ENCODE measurements at places on chromosomes 7 and 10. TPM values are rescaled to one million over a fixed set of nuclear protein-coding genes. Genes with fewer than 3 reads are reported as not detected.
A peak's percentile ranks its signal among the peaks of the same experiment; 100 is the strongest.

Gene SKIDA1
- 0.90 TPM for total RNA-seq

Gene FRA10AC1
- 11.3 TPM for total RNA-seq

GRCh38 chr7:140213684-140214074 is 36.9 kb upstream of the KDM7A start:
- DNase-seq, result peak; percentile 55

DNA sequence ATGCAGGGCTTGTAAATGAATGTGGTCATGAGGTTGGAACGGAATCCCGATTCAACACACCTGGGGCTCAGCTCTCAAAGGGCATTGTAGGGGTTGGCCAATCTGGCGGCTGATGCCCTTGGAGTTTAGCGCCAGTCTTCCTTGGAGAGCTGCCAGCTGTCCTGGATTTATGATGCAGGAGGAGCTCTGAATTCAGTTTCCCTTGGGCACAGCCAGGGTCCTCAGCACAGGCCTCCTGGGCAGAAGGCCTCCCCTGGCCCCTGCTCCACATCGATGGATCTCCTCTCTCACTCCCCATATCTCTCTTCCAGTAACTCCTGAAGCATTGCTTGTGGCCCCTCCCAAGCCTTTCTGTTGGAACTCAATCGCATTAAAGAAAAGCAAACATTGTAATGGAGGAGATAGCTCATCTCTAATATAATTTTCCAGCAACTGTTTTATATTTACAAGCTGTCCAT is 985 bp upstream of the CYTH3 start:
- no peak for DNase-seq

GRCh38 chr7:117946151-117946633 is 73.0 kb upstream of the CTTNBP2 start:
- DNase-seq, result no peak

- no peak for DNase-seq
Measured at GRCh38 chr10:81444242-81444929, 430.6 kb upstream of the NRG3 start.

DNA sequence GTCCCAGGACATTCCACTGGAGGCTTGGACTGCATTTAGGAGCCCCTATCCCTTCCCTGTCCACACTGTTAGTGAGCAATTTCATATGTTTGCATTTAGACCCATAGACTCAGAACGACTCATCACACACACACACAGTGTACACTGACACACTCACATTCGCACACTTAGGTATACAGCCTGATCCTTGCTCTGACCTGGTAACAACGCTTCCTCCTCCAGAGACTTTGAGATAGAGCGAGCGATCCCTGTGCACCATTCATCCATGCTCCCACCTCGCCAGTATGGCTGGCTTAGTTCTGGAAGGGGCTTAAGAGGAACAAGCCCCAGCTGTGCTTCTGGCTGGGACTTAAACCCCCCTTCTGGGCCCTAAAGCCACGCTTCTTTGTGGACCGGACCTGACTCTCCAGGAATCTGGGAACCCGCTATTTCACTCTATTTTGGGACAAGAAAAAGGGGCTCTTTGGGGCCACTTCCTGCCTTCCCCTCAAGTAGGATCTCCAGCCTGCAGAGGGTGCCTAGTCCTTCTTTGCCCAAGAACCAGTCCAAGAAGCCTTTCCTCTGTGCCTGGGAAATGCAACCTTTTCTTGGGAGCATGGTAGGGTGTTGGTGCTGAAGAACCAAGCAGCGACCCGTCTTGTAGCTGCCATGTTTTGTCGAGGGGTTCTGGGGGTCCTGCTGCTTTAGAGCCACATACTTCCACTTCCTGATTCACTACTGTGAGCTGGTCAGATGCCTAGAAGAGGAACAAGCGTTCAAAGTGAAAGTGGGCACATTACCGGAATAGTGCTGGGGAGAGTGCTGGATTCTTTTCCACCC is 1.1 kb upstream of the HOXA13 start:
- no peak for DNase-seq

DNA sequence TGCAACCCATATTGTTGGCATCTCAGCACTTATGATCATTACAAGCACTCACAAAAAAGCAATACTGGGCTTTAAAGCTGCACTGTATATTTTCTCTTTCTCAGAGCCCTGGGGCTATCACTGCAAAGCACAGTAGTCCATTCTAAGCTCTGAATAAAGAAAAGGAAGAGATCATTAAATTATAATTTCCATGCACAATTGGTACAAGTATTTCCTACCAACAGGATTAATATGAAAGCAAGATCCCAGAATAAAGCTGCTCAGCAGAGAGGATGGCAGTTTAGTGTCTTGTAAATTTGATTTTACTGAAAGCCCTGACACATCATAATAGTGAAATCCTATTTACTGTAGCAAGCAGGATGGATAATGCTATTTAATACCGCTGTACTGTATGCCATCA is 205.3 kb downstream of the CHCHD3 start:
- no peak for DNase-seq
